ENCODE measurements at places on chromosomes 7 and 10.

DNA sequence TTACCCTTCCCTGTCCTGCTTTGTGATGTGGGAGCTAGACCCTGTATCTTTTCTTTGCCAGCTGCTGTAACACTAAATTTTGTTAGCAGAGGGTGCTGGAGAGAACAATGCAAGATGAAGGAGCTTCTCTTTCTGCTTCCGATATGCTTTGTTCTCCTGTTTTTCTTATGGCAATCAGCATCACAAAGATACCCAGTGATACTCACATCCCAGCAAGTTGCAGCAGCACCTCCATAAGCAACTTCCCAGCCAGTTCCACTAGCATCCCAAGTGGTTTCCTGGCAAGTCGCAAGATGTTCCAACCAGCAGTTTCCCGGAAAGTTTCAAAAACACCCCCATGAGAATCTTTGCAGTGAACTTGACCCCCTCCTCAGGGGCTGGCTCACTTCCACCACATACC lies 148.6 kb downstream of the IMMP2L start:
- no peak for DNase-seq

GRCh38 chr7:54664235-54665228 lies 94.5 kb downstream of the SEC61G start:
- DNase-seq: no peak

DNA sequence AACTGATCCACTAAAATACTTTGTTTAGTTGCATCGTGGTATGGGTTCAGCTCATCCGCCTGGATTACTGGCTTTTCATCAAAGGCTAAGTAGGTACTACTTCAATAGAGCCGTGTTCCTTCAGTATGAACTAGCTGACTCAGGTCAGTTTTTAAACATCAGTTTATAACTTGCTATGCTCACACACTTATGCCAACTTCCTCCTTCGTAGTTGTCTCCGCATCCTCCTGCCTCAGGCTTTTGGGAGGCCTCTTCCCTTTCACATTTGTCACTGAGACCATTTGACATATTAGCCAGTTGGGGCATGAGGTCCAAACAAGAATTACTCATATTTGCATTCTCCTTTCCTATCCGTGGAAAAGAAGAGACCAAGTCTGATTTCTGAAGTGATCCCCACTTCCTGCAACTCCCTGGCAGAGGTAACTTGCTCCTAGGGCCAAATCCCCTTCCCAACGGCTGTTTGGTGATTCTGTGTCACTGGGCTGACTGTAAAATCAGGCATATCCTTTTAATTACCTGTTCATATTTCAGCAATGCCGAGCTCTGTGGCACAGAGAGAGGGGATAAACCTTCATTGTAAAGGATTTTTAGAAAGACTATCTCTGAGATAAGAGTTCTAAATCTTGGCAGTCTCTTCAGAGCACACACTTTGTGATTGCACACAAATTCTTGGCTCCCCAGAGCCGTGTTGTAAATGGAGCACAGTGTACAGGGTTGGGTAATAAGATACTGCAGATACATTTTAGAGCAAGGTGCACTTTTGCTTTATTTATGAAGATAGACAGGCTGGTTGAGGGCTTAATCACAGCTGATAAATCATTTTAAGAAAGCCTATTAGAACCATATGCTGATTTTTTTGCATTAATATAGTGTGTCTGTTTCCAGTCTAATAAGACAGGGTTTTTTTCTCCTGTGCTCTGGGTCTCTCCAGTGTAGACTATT lies 108.0 kb downstream of the CREB5 start:
- no peak for DNase-seq

GRCh38 chr7:115682507-115682906 lies 348.1 kb downstream of the TFEC start:
- DNase-seq: no peak

GRCh38 chr7:91957823-91958222 lies 17.2 kb downstream of the AKAP9 start:
- DNase-seq: no peak

GRCh38 chr10:102231357-102232318 lies 5.5 kb downstream of the ELOVL3 start:
- no peak for DNase-seq

DNA sequence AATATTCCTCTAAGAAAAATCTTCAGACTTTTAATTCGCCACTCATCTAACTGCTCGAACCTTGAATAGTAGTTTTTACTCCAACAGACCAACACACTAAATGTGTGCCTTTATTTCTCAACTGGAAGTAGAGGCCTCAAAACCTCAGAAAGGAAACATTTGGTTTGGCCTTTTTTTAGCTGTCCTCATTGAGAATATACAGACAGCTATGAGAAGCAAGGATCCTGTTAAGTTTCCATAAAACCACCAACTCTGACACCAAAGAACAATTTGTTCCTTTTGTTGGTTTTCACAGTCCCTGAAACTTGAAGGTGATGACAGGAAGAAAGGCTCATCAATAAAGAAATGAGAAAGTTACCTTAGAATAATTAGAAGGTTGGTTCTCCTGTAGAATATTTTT lies 199.2 kb upstream of the MEOX2 start:
- no peak for DNase-seq

Measured in activated CD8-positive, alpha-beta memory T cell treated with anti-CD3 and anti-CD28 coated beads for 1 hour (primary cell).